ENCODE measurements at places on chromosomes 3 and 15. TPM values are rescaled to one million over a fixed set of nuclear protein-coding genes. Genes with fewer than 3 reads are reported as not detected.

TSPAN3 gene
- polyA plus RNA-seq: 472 TPM

ZIC1 gene
- polyA plus RNA-seq: 0.46 TPM

C2CD4A gene
- polyA plus RNA-seq: not detected

GRCh38 chr15:100880897-100881242 lies 1.2 kb downstream of the ALDH1A3 start:
- H3K4me3 ChIP-seq: no peak overlapping the region
- DNase-seq: no peak
- H3K27me3 ChIP-seq: peaks cover 30% of the 10 kb centered on the region
- H3K36me3 ChIP-seq: no peaks in the 10 kb centered on the region
- no peaks in the 10 kb centered on the region for H3K4me1 ChIP-seq

GRCh38 chr3:189516039-189516438 lies 115.2 kb upstream of the TP63 start:
- H3K27me3 ChIP-seq: no peaks in the 10 kb centered on the region
- no peak overlapping the region for H3K4me3 ChIP-seq
- no peaks in the 10 kb centered on the region for H3K4me1 ChIP-seq
- DNase-seq: no peak

DNA sequence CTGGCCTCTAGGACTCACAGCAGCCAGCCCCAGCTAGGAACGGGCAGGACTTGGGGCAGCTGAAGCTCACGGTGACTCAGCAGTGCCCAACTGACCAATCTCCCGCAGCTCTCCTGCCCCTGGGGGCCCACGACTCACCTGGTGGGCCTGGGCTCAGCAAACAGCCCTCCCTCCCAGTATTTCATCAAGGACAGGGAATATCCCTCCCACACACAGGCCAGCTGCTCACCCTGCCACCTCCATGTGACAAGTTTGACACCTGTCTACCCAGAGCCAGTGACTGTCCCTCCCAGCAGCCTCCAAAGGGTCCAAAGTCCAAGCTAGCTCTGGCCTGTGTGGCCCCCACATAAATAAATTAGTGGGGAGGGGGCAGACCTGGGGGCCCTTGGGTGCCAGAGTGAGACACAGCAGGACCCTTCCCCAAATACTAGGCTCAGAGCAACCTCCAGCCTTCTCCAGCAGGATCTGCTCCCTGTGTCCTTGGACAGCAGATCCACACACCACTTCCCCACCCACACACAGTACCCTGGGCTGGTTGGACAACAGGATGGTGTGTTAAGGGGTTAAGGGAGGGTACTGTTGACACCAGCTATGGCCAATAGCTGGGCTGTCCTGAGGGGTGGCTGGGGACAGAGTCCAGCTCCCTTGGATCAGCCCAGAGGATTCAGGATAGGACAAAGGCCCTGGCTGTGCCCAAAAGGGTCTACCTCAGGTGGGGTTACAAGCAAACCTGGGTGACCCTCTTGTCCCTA lies 4.3 kb downstream of the GNAT1 start:
- peaks cover 16% of the 10 kb centered on the region for H3K27me3 ChIP-seq
- no peak overlapping the region for H3K4me3 ChIP-seq
- no peak for DNase-seq
- H3K36me3 ChIP-seq: no peaks in the 10 kb centered on the region

DNA sequence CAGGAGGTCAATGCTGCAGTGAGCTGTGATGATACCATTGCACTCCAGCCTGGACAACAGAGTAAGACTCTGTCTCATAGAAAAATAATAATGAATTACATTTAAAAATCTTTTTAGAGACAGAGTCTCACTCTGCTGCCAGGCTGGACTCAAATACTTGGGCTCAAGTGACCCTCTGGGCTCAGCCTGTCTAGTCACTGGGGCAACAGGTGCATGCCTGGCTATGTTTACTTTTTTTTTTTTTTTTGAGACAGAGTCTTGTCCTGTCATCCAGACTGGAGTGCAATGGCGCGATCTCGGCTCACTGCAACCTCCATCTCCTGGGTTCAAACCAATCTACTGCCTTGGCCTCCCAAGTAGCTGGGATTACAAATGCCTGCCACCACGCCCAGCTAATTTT lies 8.0 kb upstream of the PLEKHO2 start:
- H3K4me1 ChIP-seq: peaks cover 4% of the 10 kb centered on the region
- no peak overlapping the region for H3K27ac ChIP-seq
- no peak overlapping the region for H3K4me3 ChIP-seq
- H3K36me3 ChIP-seq: no peaks in the 10 kb centered on the region

- H3K36me3 ChIP-seq: no peaks in the 10 kb centered on the region
- H3K4me1 ChIP-seq: no peaks in the 10 kb centered on the region
- no peak overlapping the region for H3K27ac ChIP-seq
- no peak overlapping the region for H3K4me3 ChIP-seq
- no peak for DNase-seq
These were observed 28.7 kb downstream of the SH3BP5 start for GRCh38 chr3:15303728-15304127.

- H3K27ac ChIP-seq: no peak overlapping the region
- no peak for DNase-seq
These were observed 36.8 kb downstream of the TBC1D2B start for GRCh38 chr15:78040653-78041244.

- H3K27me3 ChIP-seq: no peaks in the 10 kb centered on the region
- no peak overlapping the region for H3K27ac ChIP-seq
- DNase-seq: peak; percentile 20
- no peaks in the 10 kb centered on the region for H3K36me3 ChIP-seq
- no peak overlapping the region for H3K4me3 ChIP-seq
These were observed 134.1 kb downstream of the ISL2 start for GRCh38 chr15:76470691-76471090.

DNA sequence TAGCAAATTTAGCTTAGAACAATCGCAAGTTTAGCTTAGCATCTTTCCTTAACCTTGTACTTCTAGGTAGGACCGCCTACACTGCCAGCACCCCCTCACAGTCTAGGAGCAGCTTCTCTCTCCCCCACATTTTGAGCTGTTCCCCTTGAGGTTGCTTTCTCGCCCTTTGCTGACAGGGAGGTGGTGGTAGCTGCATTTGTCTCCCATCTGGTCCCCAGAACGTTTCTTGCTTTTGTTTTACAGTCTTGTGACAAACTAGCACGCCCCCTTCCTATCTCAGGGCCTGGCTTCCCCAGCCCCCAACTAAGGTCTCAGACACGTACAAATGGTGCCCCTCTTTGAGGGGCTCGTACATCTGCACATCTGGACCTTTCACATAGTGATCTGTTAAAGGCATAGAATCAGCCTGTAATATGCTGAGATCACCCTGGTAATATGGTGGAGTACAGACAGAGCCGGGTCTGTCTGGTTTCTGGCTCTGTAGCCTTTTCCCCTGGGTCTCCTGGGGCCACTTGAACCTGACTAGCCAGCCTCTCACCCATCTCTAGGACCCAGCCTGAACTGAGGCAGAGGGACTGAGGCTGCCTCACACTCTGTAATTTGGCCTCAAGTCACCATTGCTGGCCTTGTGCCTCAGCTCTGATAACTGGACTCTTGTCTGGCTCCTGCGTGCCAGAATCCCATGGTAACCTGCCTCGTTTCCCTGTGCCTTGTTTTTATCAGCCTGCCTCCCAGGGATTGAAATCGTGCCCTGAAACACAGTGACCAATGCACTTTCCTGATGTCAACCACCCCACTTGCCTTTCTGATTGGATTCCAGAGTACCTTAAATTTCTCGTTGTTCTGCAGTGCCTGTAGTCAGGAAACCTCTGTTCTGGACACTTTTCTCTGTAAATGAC lies 27.7 kb downstream of the CRTC3 start:
- no peaks in the 10 kb centered on the region for H3K36me3 ChIP-seq
- peak overlapping the region; percentile 55 for H3K27ac ChIP-seq
- no peak overlapping the region for H3K4me3 ChIP-seq
- H3K27me3 ChIP-seq: no peaks in the 10 kb centered on the region
- H3K4me1 ChIP-seq: peaks cover 28% of the 10 kb centered on the region

GRCh38 chr3:72888546-72889309 lies 882 bp downstream of the GXYLT2 start:
- H3K27me3 ChIP-seq: no peaks in the 10 kb centered on the region
- peak overlapping the region; percentile 58 for H3K4me3 ChIP-seq

GRCh38 chr15:68211656-68212320 lies 6.7 kb upstream of the CALML4 start:
- H3K4me1 ChIP-seq: no peaks in the 10 kb centered on the region
- no peak for DNase-seq
- H3K27me3 ChIP-seq: no peaks in the 10 kb centered on the region
- H3K36me3 ChIP-seq: peaks cover 2% of the 10 kb centered on the region

GRCh38 chr3:141164852-141165251 lies 66.8 kb upstream of the PXYLP1 start:
- no peak overlapping the region for H3K4me3 ChIP-seq
- no peak overlapping the region for H3K27ac ChIP-seq
- DNase-seq: no peak
- no peaks in the 10 kb centered on the region for H3K36me3 ChIP-seq

DNA sequence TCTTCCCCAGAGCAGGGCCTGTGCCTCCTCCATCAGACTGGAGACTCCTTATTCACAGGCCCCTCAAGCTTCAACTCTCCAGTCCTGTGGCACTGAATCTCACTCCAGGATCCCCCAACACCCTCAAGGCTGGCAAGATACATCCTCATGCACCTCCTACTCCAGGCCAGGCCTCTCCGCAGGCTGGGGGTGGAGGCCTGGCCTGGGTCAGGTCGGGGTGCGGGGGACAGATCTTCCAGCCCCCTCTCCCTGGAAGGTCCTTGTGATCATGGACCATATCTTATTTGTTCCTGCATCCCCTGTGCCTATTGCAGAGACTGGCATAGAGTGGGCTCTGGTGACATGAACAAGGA lies 147.3 kb downstream of the SMAD6 start:
- H3K4me1 ChIP-seq: peaks cover 7% of the 10 kb centered on the region
- DNase-seq: no peak
- no peaks in the 10 kb centered on the region for H3K27me3 ChIP-seq
- H3K36me3 ChIP-seq: no peaks in the 10 kb centered on the region

Measured in fibroblast of lung (primary cell).